ENCODE measurements at places on chromosomes 2 and 18. TPM values are rescaled to one million over a fixed set of nuclear protein-coding genes. Genes with fewer than 3 reads are reported as not detected.

DNA sequence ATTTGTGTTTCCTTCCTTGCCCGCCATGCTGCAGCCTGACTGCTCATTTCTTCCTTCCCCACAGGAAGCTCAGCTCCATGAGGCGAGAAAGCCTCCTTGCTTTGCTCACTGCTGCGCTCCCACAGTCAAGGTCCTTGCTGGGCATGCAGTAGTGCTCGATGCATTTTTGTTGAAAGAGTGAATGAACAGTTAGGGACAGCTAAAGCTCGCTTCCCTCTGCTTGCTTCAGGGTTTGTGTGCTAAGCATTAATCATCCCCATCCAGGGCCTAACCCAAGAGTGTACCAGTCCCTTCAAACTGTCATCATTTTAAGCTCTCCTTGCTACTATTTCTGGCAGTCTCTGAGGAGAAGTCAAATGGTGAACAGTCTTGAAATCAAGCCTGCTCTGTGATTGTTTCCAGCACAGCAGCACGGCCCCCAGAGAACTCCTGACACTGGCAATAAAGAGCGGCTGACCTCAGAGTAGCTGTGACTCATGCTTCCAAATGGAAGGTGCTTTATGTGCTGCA lies 171.7 kb upstream of the SOX11 start:
- DNase-seq = no peak

DNA sequence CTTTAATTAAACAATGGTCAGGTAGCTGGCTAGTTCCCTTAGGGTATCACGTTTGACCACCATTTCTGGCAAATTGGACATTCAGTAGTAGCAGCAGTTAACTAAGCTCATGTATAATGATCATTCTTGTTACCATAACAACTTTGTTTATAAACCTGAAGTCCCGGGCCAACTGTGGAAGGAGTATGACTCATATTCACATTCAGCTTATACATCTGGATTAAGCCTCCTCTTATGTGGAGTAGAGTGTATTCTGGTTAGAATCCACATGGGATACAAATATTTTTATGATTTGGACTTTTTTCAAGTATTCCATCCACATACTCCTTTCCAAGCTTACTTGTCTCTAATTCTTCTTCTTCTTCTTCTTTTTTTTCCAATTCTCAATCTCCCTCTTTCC lies 70.3 kb upstream of the ZSWIM2 start:
- no peak for DNase-seq

DNA sequence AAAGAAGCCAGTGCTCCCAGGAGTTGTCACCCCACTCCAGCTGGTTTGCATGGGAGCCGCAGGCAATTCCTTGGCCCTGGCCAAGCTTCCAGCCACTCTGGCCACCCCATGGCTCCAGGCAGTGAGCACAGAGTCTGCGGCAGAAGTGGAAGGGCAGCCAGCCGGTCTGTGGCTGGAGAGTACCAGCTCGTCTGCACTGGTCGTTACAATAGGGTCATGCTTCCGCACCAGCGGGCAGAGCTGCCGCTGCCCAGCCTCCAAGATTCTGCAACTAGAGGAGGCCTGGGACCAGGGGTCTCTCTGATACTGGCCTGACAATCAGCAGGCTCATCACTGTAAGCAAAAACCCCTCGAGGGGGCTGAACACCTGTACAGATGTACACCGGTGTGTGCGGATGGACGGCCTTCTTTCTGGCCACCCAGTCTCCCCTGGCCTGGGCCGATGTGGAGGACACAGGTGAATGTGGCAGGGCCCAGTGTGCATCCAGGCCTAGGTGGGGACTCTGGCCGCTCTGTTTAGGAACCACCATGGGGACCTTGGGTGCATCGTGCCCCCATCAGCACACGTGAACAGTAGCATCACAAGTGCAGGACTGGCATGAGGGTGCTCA lies 51.9 kb upstream of the ODC1 start:
- no peak for DNase-seq

DNA sequence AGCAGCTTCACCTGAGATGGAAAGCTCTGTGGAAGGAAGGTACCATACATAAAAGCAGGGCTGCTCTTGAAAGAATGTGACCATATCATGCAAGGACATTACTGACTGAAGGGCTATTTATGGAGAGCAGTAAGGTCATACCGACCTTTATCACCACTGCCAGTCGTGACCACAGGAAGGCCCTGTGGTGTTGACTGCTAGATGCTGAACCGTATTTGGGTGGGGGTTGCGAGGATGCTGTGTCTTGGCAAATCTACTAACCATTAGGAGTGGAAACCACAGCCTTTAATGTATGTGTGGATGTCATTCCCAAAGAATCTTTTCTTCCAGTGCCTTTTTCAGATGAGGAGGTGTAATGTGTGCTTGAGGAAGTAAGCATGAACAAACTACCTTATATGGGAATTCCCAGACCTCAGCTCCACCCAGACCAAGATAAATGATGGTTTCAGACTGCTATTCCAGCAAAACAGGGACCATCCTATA lies 60.8 kb downstream of the LIMS1 start:
- no peak for DNase-seq

DNA sequence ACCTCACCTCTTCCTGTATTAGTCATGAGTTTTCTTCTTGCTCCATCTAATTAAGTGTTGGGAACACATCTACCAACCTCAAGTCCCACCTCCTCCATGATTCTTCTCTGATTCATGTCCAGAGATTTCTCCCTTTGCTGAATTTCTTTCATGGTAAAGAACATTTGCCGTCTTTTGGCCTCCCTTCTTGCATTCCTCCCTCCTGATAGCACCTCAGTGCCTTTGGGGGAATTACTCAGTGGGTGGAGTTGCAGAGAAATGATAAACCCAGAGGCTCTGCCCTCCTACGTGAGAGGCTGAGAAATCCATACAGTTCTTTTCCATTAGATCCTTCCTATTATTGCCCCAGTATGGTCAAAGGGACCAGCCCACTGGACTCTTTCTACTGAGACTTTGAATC lies 651.9 kb downstream of the SLC4A3 start:
- DNase-seq = no peak

DNA sequence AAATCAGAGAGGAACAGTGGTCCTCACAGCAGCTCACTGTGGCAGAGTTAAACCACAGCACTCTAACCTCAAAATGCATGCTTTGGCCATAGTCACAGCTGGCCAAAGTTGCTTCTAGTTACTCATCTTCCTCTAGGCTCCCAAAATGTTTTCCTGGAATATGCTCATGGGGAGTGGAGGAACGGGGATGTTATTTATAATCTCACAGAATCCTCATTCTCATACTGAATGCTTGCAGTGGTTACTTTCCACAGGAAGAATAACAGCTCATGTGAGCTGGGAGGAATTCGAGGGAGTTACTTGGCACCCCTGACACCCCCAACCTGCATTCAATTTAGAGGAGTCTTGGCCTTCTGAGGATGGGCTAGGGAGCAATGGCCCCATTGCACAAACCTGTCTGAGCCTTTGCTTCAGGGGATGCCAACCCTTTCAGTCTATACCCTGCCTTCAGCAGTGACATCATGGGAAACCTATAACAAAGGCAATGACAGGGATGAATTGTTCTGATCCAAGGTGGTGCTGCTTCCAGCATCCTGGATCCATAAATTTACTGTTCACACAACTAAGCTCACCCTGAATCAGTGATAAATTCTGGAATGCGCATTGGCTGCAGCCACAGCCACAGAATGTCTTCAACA lies 22.4 kb upstream of the CCBE1 start:
- no peak for DNase-seq

DNA sequence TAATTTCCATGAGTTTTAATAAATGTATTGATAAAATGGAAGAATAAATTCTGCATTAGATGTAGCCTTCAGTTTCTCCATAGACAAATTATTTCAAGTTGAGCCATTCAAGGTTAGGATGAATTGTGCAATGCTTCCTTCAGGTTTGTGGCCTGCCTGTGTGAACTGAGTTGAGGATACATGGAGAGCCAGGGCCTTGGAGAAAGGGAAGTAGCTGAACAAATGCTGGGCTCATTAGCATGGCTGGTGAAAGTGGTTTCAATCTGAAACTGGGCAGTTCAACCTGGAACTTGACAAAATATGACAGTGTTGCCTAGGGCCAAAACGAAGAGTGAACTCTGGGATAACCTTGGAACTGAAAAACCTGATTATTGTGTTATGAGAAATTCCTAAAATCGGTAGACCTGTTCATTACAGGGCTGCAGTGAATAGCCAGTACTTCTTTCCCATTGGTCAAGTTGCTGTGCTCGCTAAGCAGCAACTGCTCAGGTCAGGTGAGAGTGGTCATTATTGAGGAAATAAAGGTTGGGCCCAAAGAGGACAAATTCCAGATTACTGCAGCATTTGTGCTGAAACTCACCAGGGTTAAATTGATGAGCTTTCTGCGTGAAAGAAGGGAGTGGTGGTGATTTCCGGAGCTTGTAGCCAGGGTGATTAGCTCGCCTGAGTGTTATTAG lies 12.7 kb downstream of the INPP1 start:
- no peak for DNase-seq

DNA sequence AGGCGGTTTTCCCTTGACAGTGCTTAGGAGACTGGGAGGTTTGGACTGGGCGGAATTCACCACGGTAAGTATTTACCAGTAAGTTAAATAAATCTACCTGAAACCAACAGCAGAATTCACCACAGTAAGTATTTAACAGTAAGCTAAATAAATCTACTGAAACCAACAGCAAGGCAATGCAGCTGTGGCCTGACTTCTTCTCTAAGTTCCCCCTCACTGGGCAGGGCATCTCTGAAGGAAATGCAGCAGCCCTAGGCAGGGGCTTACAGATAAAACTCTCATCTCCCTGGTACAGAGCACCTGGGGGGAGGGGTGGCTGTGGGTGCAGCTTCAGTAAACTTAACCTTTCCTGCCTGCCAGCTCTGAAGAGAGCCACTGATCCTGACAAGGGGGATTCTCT lies 432.5 kb upstream of the LRRTM1 start:
- DNase-seq = no peak

GRCh38 chr2:62537814-62538213 lies 31.8 kb upstream of the TMEM17 start:
- no peak for DNase-seq

DNA sequence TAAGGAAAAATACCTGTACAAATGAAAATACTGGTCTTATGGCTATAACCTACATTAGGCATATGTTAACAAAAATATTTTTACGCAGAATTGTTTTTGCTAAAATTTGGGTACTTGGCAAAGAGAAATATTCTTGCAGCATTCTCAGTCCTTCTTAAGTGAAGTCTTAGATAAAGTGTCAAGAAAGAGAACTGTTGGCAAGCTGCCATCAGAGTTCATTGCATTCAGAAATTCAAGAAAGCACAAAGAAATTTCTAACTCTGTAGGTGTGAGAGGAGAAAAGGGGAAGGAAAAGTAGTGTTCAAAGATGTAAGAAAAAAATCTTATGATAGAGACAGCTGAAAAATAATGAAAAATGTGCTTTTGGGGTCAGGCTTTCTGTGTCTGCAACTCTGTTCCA lies 86.7 kb downstream of the IRS1 start:
- no peak for DNase-seq

DNA sequence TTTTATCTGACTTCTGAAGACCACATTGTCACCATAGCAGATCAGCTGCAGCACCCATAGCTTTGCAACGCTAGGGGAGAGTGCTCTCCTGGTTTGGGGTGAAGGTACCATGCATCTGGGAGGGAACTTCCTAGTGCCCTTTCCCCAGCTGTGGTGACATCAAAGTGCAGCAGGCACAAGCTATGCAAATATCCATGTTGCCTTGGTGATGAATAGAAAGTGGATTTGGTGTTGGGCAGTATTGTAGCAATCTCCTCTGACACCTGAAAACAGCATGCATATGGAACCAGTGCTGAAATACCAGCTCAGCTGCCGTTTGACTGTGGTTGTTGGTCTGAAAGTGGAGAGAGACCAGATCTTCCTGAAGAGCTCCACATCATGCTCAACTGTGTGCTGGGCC lies 37.1 kb downstream of the BCL2L11 start:
- DNase-seq = no peak

- DNase-seq = no peak
These were observed 187.0 kb downstream of the HAUS1 start for GRCh38 chr18:46291149-46291548.

GRCh38 chr18:64474773-64475172 lies 325.9 kb upstream of the LINC00305 start:
- no peak for DNase-seq

GRCh38 chr2:52097071-52097470 lies 1065.1 kb upstream of the NRXN1 start:
- DNase-seq = no peak

GRCh38 chr18:76410033-76410432 lies 85.0 kb downstream of the ZNF516 start:
- DNase-seq = no peak

- DNase-seq = no peak
These were observed 61.0 kb downstream of the RBMS1 start for GRCh38 chr2:160432633-160433032.

DNA sequence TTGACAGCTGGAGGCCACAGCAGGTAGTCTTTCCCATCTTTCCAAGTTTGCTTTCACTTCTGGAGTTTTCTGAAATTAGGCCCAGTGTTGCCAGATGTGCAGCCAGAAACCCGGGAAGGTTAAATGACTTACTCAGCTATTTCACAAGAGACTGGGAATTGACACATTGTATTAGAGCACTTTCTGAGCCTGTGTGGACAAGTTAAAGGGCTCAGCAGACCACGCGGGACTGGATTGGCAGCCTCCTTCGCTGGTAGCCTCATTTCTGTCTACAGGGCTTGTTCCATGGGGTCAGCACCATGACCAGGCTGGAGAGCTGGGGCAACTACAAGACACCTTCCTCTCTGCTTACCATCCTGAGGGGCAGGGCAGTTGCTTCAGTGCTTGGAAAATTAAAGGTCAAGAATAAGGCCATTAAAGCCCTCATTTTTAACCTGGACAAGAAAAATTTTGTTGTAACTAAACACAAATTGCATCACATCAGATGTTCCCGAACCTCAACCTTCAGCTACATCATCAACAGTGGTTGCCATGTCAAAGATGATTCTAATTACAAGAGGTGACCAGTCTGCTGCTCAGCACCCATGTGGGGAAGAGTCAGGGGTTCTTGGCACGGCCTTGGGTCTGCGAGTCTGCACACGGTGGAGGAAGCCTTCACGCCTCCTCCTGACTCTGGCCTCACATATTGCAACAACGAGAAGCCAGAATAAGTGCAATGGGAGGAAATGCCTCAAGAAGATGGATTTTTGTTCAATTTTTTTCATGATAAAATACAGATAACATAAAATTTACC lies 279.5 kb upstream of the RAB6C start:
- no peak for DNase-seq

GRCh38 chr2:54966165-54966832 lies 84.0 kb downstream of the RTN4 start:
- DNase-seq = no peak

DNA sequence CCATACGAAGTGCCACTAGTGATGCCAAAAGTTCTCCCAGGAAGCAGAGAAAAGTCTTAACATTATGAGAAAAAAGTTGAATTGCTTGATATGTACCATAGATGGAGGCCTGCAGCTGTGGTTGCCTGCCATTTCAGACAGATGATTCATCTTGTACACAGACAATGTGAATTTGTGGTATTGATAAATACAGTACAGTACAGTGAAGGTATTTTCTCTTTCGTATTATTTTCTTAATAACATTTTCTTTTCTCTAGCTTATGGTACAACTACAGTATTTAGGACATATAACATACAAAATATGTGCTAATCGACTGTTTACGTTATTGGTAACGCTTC lies 33.6 kb upstream of the VWC2L start:
- DNase-seq = no peak

Gene SP100
- total RNA-seq = 153 TPM

Gene HRH4
- 0.16 TPM for total RNA-seq

Gene STK36
- total RNA-seq = 17.9 TPM

Gene RUFY4
- total RNA-seq = not detected

Gene MROH2A
- not detected for total RNA-seq

Gene RIT2
- not detected for total RNA-seq

Gene NMS
- total RNA-seq = not detected

Gene TXNDC2
- total RNA-seq = 0.39 TPM
